ENCODE measurements at places on chromosomes 4 and X.

GRCh38 chrX:136812286-136812685, 31.6 kb upstream of the ARHGEF6 start:
- no peak for DNase-seq

DNA sequence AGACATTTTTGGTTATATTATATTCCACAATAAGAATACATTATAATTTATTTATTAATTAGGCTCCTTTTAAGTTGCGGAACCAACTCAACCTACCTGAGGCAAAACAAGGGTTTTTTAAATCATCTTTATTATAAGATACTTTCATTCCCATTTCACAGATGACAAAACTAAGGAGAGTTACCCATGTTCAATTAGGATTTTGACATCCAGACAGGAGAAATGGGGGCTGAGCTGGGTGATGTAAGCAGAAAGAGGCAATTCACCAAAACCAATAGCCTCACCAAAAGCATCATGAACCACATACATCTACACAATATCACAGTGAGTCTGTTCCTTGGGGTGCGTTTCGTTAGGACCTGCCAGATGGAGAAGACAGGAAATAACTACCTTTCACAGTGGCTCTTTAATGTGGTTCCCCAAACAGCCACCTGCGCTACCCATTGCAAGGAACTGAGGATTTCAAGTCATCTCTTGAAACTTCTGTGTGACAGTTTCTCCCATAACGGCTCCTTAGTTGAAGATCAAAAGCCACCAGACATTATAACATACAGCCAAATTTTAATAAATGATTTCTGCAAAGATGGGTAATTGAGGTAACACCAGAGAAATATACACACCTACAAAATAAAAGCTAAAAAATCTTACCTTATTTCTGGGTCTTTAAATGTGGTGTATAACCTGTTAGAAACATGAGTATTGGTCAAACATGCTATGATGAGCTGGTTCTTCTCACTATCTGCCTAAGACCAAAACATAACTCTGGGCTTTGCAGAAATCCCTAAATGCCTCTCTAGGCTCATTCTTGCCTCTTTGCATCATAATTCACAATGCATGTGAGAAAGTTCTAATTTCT, 190.6 kb upstream of the LEF1 start:
- DNase-seq = no peak

GRCh38 chr4:915041-915474, 17.1 kb downstream of the GAK start:
- no peak for DNase-seq

DNA sequence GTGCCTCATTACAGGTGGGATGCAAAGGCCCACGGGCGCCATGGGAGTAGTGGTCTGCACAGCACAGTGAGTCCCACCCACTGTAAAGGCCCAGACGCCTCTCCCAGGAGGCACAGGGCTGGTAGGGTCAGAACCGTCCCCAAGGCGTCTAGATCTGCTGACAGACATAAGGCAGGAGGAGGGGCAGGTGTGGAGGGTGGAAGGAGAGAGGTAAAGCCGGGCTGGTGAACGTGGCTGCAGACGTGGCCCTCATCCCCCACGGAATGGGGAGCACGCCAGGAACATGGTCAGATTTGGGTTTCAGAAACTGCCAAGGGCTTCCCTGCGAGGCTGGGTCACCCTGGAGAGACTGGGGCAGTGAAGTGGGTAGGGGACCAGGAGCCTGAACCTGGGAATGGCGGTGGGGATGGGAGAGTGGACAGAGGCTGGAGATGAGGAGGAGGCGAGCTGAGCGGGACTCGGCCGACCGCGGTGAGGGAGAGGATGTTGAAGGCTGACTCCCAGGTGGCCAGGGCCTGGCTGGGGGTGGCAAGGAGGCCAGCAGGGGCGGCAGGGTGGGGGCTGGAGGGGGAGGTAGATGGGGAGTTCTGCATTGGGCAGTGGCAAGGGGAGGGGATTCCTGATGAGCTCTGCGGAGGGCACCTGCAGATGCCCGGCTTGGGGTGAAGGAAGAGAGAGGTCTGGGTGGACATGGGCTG, 184.9 kb downstream of the AFAP1 start:
- DNase-seq = no peak

- DNase-seq = no peak
Measured at GRCh38 chrX:17616936-17617335, 120.4 kb upstream of the SCML1 start.

- DNase-seq = no peak
Measured at GRCh38 chrX:15564981-15565579, 35.7 kb downstream of the ACE2 start.

DNA sequence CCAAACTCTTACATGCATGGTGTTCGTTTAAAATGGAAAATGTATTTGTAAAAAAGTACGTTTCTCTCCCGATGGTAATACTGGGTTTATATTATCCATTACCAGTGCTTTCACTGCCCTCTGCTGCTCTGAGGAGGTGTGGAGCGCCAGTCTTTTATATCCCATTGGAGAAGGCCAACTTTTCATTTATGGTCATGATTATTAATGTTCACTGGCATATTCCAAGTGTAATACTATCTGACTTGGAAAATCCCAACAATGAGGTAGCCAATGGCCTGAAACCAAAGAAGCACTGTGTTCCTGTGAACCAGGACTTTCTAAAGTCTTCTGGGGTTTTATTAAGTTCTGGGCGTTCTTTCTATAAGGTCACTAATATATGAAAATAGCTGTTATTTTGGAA, 80.7 kb downstream of the SYNPO2 start:
- DNase-seq = no peak

- DNase-seq = no peak
Measured at GRCh38 chrX:126770179-126770578, 49.4 kb upstream of the PRR32 start.

GRCh38 chrX:45952030-45952429, 593.2 kb downstream of the ZNF674 start:
- DNase-seq = no peak

DNA sequence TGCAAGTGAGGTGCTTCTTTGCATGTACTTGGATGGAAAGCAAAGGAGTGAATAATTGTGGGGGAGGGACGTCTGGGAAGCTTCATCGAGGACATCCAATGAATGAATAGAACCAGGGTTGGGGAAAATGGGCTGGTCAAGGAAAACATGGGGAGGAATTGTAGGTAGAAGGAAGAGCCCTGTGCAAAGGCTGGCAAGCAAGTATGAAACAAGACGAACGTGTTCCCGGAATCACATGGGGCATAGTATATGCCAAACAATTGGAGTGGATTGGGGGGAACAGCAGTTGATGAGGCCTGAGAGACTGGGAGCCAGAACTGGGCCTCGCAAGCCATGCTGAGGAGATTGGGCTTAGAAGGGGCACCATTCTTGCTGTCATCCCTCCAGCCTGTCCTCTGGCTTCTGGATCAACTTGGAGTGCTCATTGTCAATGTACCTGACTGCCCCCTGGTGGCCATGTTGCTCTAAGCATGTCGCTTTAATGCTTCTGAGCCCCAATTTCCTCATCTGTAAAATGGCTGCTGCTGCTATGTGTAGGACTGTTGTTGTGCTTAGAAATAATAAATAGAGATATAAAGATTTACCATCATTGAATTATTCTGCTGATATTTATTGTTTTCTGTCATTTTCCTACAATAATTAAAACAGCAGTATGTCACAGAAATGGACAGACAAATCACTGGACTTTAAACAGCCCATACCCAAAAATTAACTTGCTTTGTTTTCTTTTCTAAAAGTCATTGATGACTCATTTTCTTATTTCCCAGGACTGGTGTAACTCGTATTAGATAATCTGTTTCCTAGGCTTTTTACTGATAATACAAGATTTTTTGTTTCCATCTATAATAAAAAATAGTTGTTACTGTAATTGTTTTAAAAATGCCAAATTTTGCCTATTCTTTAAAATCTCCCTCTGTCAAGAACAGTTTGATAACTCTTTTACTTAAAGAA, 66.4 kb downstream of the JADE3 start:
- DNase-seq = no peak

DNA sequence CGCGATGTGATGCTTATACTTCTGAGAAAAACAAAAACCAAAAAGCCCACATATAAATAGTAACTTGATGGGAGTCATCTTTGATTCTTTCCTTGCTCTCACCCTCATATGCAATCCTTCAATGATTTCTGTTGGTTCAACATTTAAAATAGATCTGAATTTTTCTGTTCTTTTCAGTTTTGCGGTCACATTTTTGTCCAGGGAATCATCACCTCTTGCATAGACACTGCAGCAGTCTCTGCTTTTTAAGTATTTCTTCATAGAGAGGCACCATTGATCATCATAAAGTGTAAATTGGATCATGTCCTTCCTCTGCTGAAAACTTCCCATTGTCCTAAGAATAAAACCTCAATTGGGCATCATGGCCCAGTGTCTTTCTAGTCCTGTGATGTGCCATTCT, 81.1 kb upstream of the SLC4A4 start:
- no peak for DNase-seq

- DNase-seq = no peak
Measured at GRCh38 chrX:24426340-24426913, 38.7 kb upstream of the PDK3 start.

DNA sequence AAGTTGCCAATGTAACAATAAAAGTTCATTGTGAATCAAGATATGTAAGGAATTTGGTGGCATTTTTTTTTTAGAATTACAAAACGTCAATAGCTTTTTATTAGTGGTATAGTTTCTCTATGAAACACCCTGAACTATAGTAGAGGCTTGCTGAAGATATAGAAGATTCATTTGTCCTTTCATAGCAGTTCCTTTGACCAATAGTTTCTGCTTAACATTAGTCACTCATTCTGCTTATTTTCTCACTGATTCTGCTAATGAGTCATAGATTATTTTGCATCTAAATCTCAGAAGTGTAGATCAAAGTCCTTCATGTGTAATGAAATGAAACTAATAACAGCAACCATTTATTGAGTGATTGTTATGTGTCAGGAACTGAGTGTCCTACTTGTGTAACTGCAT, 205.0 kb upstream of the TET2 start:
- no peak for DNase-seq

GRCh38 chr4:83686166-83686565, 150.3 kb downstream of the GPAT3 start:
- no peak for DNase-seq

DNA sequence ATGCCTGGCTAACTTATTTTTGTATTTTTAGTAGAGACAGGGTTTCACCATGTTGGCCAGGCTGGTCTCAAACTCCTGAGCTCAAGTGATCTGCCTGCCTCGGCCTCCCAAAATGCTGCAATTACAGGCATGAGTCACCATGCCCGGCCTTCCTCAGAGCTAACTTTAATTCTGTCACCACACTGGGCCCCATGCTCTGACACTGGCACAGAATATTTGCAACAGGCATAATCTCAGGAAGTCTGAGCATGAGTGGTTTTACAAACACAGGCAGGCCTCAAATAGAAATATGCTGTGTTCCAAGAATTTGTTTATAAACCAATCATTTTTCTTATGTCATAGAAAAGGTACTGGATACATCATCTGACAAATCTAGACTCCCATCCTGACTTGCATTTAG, 32.7 kb upstream of the FAM9C start:
- no peak for DNase-seq

- DNase-seq = no peak
Measured at GRCh38 chrX:134480061-134480460, 20.1 kb downstream of the HPRT1 start.

DNA sequence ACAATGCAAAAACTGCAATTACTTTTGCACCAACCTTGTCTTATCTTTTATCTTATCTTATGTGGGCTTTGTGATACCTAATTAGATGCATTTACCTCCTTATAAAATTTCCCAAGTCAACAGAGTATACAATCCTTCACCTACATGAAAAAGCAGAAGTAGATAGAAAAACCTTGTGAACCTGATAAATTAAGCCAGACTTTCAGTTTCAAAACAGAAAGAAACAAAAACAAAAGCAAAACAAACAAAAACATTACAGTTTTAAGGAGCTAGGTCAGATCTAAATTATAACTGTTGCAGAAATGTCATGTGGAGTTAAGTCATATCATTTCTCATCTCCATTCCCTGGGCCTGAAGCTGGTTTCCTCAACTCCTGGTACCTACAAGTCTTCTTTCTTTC, 24.9 kb upstream of the CXXC4 start:
- no peak for DNase-seq

DNA sequence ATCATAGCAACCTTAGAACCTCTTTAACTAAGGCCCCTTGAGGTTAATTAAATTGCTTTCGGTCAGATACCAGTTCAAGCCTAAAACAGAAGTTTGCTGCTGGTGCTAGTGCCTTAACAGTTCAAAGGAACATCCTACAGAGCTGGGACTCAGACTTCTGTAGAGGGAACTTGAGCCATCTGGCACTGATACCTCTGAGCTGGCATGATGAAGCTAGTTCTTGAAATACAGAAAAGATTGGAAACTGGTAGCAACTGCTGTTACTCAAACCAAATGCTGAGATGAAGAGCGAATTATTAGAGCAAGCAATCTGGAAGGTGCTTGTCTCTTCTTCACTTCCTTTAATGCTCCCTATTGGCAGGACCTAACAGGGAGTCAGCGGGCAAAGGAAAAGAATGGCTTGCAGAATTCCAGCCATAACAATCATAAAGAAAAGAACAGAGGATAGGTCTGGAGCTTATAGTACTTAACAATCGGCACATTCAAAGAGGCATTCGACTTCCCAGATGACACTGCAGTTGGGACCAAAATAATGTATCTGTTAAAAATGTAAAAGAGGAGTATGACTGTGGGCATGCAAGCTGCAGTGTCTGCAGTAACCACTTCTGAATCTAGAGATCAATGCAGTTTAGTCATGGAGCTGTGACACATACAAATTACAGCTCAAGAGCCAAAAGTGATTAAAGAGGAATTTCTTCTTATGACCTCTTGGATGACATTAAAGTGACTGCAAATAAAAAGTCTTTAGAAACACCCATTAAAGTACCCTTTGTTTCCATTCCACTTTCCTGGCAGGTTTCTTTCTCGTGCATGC, 298.9 kb downstream of the PDGFC start:
- no peak for DNase-seq

DNA sequence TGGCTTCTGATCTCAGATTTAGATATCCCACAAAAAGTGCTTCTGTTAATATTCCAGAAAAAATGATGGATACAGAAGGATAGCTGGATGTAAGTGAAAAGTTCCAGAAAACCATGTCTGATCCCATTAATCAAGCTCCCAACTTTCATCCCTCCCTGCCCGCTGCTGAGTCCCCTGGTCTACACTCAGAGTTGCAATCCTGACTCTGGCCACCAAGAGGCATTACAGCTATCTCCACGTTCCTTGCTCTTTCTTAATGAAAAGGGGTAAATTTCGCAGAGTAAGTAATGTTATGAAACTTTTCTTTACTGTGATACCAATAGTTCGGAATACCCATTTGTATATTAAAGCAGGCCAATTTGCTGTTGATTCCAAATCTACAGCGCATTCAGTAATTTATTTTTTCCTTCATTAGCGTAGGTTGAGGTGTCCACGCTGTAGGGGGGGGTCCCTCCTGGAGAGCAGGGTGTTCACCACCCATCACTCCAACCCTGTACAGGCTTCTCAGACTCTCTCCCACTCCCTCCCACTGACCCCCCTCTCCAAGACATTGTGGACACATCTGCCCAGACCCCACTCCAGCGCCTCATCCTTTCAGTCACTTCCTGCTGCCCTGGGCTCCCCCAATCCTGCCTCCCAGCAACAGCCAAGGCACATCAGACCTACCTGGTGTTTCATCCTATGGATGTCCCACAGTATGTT, 55.1 kb downstream of the RAB40A start:
- no peak for DNase-seq

- DNase-seq = no peak
Measured at GRCh38 chrX:102085706-102086105, 39.8 kb upstream of the TCEAL2 start.

GRCh38 chr4:16443504-16444088, 217.3 kb upstream of the TAPT1 start:
- no peak for DNase-seq

GRCh38 chrX:107678957-107679740, 50.8 kb downstream of the PRPS1 start:
- DNase-seq = no peak
